Smooth muscle cell of bladder (primary cell): ENCODE measurements at places on chromosomes 2 and 18. TPM values are rescaled to one million over a fixed set of nuclear protein-coding genes. Genes with fewer than 3 reads are reported as not detected.

MOCOS gene
- 10.9 and 11.0 TPM in 2 replicates for total RNA-seq

ACADL gene
- under 0.01 and 0.37 TPM in 2 replicates for total RNA-seq

OSGEPL1 gene
- 4.8 and 5.0 TPM in 2 replicates for total RNA-seq

VPS4B gene
- total RNA-seq: 43.5 and 51.1 TPM in 2 replicates

DAW1 gene
- total RNA-seq: 0.14 and 0.55 TPM in 2 replicates

CLEC4F gene
- not detected in 2 replicates for total RNA-seq

APCDD1 gene
- total RNA-seq: 0.09 and 1.1 TPM in 2 replicates

CNPPD1 gene
- total RNA-seq: 20.1 and 25.6 TPM in 2 replicates

TUBA3D gene
- total RNA-seq: not detected in 2 replicates

AQP12B gene
- total RNA-seq: not detected in 2 replicates

MPHOSPH10 gene
- total RNA-seq: 18.1 and 19.5 TPM in 2 replicates

HJURP gene
- total RNA-seq: 1.9 and 2.4 TPM in 2 replicates

RSAD2 gene
- 0.14 and 0.55 TPM in 2 replicates for total RNA-seq

MDH1B gene
- 1.4 and 2.0 TPM in 2 replicates for total RNA-seq

LIMS2 gene
- total RNA-seq: 2.8 and 3.1 TPM in 2 replicates

GORASP2 gene
- 25.6 and 38.5 TPM in 2 replicates for total RNA-seq

NPAS2 gene
- 4.8 and 5.8 TPM in 2 replicates for total RNA-seq

DYSF gene
- total RNA-seq: 0.14 and 0.65 TPM in 2 replicates

NT5DC4 gene
- total RNA-seq: not detected in 2 replicates

ASAP2 gene
- 15.1 and 16.9 TPM in 2 replicates for total RNA-seq

TMEM169 gene
- 0.09 and 0.14 TPM in 2 replicates for total RNA-seq

SOWAHC gene
- total RNA-seq: 5.4 and 6.5 TPM in 2 replicates

PSME4 gene
- total RNA-seq: 20.8 and 23.5 TPM in 2 replicates

ARHGAP15 gene
- total RNA-seq: 0.09 and 0.14 TPM in 2 replicates

VWA3B gene
- total RNA-seq: under 0.01 and 0.09 TPM in 2 replicates

RTP5 gene
- total RNA-seq: not detected in 2 replicates

TRIB2 gene
- total RNA-seq: 13.2 and 34.6 TPM in 2 replicates

MAB21L4 gene
- total RNA-seq: not detected in 2 replicates

IL36A gene
- total RNA-seq: not detected in 2 replicates

CNRIP1 gene
- 28.4 and 32.9 TPM in 2 replicates for total RNA-seq

PTPRN gene
- total RNA-seq: 6.4 and 57.0 TPM in 2 replicates

FBLN7 gene
- total RNA-seq: 0.57 and 0.74 TPM in 2 replicates

SNX17 gene
- total RNA-seq: 138 and 143 TPM in 2 replicates

SLC66A2 gene
- total RNA-seq: 34.7 and 47.2 TPM in 2 replicates

MXD1 gene
- total RNA-seq: 5.3 and 5.8 TPM in 2 replicates

EIF2AK2 gene
- 19.3 and 22.7 TPM in 2 replicates for total RNA-seq

REG3G gene
- total RNA-seq: not detected in 2 replicates

PLCL1 gene
- 1.1 and 2.2 TPM in 2 replicates for total RNA-seq

CRYGB gene
- total RNA-seq: not detected in 2 replicates

DPYSL5 gene
- total RNA-seq: not detected in 2 replicates

PCARE gene
- total RNA-seq: under 0.01 TPM in 1 of 2 replicates, not detected in the other

FAM136A gene
- 14.4 and 16.9 TPM in 2 replicates for total RNA-seq

SERPINB3 gene
- total RNA-seq: 0.28 TPM in 1 of 2 replicates, not detected in the other
